ENCODE measurements at places on chromosomes 7 and 10.
A peak's percentile ranks its signal among the peaks of the same experiment; 100 is the strongest.

DNA sequence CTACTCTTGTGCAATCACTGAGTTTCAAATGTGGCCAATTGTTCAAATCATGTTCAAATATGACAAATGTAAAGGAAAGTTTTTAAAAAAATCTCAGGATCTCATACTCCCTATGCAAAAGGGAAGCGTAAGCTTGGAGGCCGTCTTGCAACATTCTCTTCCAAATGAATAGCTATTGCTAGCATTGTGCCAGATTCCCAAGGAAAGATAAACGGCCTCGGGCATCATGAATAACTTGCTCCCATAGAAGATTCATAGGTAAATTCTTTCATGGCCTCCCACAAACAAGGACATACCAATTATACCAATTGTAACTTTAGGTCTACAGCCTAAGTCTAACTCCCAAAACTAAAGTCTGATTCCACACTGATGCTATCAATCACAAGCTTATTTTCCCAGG lies 416.9 kb downstream of the THSD7A start:
- DNase-seq, result no peak

DNA sequence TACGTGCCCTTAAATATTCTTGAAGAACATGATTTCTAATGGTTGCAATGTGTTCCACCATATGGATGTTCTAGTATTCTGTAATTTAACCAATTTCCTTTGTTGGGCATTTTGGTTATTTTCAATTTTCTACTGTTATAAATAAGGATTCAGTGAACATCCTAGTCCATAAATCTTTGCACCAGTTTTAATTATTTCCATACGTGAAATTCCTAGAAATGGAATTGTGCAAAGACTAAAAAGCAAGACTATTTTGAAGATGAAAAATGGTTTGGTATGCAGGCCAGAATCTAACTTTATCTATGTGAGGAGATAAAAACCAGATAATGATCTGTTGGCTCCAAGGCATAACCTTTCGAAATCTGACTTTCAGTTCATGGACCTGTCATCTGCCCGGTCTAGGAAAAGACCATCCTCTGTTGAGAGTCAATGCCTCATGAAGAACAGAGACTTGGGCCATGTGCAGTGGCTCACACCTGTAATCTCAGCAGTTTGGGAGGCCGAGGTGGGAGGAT lies 633.2 kb upstream of the NRP1 start:
- no peak for DNase-seq

GRCh38 chr7:38311329-38311937 lies 38.0 kb upstream of the TARP start:
- peak; percentile 16 for DNase-seq

- no peak for DNase-seq
Measured at GRCh38 chr7:159231017-159231416, 86.3 kb upstream of the VIPR2 start.

DNA sequence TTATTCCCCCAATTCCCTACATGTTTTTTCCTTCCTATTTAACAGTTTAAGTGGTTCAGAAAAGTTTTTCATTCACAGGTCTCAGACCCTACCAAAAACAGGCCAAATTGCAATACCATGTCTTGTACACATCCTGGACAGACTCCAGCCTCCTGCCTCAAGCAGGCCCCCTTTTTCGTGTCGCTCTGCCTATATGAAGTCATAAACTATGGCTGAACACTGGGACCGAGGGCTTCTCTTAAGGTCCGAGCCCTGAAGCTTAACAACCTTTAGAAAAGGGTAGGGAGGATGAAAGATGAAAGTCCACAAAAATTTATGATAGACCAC lies 1.4 kb downstream of the FBXW4 start:
- DNase-seq, result peak; percentile 30

DNA sequence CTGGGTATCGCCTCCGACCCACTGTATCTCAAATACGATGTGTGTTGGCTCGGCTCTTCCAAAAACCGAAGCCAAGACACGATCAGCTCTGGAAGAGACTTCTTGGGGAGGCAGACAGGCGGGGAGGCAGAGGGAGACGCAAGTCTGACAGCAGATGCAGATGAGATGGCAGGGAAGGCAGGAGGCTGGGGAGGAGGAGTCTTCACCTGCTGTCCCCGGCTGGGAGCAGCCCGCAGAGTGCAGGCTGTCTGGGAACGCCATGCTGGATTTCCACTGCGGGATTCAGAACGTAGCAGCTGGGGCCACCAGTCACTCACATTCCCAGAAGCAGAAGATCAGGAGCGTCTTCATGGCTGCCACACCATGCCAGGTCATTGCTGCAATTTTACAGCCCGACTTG lies 29.4 kb downstream of the CTBP2 start:
- DNase-seq, result no peak

DNA sequence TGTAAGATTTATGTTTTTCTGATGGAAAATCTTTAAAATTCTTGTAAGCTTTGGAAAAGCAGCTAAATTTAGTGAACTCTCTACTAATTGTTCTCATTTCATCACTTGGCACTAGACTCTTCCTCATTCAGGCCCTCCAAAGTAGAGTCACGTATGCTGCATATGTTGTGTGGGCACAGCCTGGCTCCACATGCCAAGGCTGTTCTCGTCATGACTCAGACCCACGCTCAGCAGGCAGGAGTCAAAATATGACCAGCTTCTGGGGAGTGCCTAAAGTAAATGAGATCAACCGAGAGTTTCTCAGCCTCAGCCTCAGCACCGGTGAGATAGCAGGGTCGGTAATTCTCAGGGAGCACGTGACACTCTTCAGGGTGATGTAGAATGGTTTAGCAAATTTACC lies 1672.9 kb downstream of the REEP3 start:
- DNase-seq, result peak; percentile 69

DNA sequence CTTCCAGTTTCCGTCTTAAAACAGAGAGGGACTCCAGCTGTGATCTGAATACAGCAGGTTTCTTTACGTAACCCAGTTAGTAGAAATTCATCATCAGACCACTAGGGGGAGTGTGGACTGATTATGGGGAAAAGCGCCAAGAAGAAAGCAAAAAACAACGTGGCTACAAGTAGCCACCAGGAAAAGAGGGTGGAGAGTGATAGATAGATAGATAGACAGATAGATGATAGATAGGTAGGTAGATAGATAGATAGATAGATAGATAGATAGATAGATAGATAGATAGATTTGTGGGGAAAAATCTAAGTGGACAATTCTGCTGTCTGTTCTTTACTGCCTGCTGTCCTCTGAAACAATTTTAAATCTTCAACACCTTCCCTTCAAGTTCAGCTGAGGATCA lies 12.7 kb upstream of the AKR1B10 start:
- DNase-seq, result no peak

GRCh38 chr10:62843600-62843999 lies 27.4 kb upstream of the EGR2 start:
- DNase-seq, result no peak

- DNase-seq, result no peak
Measured at GRCh38 chr7:116400522-116400921, 99.0 kb upstream of the CAV2 start.

- DNase-seq, result no peak
Measured at GRCh38 chr7:150503581-150503980, 11.1 kb upstream of the GIMAP7 start.

- DNase-seq, result no peak
Measured at GRCh38 chr7:133629701-133630100, 376.8 kb downstream of the EXOC4 start.

DNA sequence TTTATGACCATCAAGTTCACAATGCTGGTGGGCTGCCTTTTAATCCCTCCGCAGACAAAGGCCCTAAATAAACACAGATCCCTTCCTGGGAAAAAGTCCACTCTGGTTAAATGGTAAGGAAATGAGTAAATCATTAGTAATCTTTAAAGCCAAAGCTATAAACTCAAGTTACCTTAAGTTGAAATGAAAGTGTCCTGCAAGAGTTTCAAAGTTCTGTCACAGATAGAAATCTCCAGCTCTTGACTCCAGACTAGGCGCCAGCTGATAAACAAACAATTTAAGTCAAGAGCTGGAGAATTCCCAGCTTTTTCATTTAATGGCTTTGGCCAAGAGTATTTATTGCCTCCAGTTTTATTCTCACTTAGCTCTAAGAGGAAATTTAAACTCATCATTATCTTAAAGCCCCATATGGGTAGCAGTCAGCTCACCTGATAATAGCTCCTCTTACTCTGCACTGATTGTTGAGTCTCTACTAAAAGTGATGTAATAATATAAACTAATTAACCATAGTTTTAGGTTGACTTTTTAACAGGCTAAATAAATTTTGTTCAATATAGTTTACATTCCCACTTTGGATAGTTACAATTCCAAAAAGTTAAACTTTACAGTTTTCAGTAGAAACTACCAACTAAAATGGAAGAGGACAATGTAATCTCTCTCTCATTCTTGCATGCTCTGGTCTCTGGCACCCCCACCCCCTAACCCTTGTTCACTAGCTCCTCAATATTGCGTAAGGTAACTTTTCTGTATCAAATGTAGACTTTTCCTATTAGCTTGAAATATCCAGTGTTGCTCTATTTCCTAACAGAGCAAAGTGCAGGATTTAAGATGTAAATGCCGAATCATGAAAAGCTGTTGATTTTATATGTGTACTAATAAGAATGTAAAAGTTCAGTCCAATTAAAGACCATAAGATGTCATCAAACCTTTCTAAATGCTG lies 56.1 kb downstream of the HIBADH start:
- no peak for DNase-seq

DNA sequence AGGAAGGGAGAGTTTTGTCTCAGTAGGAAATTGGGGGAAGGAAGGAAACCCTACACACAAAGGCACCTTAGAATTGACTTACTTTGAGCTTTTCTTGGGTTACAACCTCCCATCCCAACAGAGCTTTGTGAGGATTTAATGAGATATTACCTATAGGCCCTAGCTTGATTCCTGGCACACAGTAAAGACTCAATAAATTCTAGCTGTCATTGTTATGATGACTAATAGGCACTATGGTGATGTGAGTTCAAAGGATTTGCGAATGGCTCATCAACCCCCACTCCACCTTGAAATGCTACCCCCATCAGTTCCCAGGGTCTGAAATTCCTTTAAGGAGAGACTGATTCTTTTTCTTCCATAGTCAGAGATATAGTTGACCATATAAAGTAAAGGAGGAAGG lies 67.9 kb upstream of the SMNDC1 start:
- DNase-seq, result no peak

DNA sequence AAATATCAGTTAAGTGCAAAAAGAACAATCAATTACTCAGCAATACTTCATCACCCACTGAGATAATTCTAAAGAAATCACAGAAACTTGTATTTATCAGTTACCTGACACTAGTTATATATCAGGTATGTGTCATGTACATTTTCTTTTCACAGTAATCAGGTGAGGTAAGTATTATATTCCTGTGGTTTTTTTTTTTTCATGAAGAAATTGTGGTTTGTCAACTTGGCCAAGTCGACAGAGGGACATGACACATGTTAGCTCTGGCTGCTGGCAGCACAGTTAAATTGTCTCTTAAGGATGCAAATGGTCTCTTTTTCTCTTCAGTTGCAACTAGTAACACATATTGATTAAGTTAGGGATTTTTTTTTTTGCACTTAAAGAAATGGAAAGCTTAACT lies 13.7 kb upstream of the GPR141 start:
- DNase-seq, result no peak

- no peak for DNase-seq
Measured at GRCh38 chr10:26259341-26259740, 42.8 kb downstream of the GAD2 start.

- DNase-seq, result no peak
Measured at GRCh38 chr7:143384661-143385631, 3.8 kb downstream of the ZYX start.

DNA sequence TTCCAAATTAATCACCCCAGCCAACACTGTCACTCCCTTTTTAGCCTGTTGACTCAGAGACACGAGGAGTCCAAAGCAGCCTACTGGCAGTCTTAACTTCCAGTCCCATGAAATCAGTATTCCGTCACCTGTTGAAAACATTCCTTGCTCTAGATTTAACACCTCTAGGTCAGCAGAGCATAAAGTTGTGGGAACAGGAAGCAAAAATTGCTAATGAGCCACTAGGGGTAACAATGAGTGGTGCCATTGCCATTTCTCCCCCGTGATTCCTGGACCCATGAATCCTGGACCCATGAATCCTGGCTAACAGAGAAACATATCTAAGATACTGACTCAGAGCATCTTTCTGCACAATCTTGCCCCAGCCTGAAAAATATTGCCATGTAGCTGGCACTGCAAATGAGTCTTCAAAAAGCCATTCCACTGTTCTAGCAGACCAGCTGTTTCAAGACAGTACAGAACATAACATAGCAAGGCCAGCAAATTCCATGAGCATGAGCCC lies 252.7 kb upstream of the PTER start:
- DNase-seq, result no peak

DNA sequence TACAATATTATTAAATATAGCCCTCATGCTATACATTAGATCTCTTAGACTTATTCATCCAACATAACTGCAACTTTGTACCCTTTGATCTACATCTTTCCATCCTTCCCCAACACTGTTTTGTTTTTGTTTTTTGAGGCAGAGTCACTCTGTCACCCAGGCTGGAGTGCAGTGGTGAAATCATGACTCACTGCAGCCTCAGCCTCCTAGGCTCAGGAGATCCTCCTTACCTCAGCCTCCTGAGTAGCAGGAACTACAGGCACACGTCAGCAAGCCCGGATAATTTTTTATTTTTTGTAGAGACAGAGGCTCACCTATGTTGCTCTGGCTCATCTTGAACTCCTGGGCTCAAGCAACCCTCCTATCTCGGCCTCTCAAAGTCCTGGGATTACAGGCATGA lies 53.3 kb downstream of the NT5C2 start:
- DNase-seq, result no peak

DNA sequence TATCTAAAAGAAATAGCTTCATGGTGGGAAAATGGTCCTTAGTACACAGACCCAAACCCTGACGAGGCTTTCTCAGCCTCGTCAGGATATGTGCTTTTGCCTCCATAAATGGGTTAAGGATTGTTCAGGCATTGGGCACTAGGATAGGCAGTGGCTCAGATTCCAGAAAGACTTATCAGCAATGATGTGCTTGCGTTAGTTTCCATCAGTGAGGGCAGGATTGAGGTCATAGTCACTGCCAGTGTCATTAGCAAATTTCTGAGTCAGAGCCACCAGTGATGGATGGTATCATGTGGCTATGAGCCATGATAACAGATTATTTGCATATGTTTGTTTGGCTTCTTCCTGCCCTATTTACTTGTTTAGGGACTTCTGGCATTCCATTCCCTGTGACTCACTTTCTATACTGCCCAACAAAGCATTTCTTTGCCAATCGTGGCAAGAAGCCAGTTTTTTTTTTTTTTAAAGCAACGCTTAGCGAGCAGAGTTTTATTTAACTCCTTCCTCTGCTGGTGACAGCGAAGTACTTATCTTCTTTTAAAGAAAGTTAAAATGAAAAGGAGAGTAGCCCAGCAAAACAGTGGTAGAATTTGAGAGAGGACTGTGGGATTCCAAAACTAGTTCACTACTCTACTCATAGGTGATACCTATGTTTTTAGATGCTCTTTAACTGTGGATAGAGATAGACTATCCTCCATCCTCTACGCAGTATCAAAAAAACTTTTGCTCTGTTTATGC lies 44.4 kb downstream of the MYPN start:
- DNase-seq, result peak; percentile 9

DNA sequence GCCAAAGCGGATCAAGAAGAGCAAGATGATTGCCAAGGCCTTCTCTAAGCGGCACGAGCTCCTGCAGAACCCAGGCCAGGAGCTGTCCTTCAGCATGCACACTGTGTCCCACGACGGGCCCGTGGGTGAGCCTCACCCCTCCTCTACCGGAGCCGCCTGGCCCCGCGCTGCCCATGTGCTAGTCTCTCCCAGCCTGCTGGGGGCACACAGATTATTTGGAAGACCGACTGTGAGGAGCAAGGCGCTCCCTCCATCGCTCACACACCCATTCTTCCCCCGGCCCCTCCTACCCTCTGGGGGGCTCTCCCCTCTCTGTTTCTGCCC lies 13.9 kb upstream of the AHCYL2 start:
- no peak for DNase-seq

All from occipital lobe (tissue), 3 donors.